Fibroblast of skin of back (primary cell): ENCODE measurements at places on chromosomes 7 and 10.
A peak's percentile ranks its signal among the peaks of the same experiment; 100 is the strongest.

DNA sequence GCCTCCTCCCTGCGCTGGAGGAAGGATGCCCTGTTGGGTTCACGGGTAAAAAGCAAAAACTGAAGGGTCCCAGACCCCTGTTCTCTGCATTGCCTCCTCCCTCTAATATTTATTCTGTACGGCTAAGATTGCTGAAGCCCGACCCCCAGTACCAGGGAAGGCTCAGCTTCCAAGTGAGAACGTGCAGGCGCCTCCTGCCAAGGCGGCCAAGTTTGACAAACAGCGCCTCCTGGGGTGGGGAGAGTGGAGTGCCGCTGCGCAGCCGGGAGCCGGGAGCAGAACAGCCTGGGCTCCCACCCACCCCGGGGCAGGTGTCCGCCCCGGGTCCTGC is 4.7 kb upstream of the EBF3 start:
- peak; percentile 43 for DNase-seq

GRCh38 chr10:62614389-62615157 is 189.9 kb upstream of the ADO start:
- DNase-seq: peak; percentile 70

DNA sequence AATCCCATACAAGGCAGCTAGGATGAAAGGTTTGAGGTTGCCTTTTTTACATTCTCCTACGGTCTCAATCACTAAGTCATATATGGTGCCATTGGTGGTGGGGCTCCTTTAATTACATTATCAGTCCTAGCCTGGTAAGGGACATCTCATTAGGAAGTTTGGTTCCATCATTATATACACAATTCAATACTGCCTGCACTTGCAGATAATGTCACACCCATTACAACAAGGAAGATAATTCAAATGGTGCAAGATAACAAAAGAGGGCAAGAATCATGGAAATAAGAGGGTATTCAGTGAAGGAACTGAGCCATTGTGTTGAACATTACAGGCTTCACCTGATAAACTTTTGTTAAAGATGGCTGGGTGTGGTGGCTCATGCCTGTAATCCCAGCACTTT is 1.7 kb upstream of the TMEM248 start:
- DNase-seq: no peak

DNA sequence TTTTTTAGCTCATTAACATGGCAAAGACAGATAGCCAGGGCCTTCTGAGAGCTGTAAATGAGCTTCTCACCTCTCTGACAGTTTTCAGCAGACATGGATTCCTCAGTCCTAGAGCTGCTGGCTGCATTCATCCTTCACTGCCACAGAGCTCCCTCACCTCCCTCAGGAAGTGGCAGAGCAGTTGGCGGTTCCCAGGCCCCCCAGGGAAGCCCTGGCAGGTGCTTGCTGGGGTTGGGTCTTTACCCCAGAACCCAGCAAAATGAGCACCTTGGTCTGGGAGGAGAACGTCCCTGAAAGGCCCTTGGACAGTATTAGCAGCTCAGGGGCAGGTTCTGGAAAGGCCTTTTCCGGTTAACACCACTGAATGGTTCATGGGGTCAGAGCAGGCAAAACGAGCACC is 288.0 kb downstream of the PTPRN2 start:
- no peak for DNase-seq

DNA sequence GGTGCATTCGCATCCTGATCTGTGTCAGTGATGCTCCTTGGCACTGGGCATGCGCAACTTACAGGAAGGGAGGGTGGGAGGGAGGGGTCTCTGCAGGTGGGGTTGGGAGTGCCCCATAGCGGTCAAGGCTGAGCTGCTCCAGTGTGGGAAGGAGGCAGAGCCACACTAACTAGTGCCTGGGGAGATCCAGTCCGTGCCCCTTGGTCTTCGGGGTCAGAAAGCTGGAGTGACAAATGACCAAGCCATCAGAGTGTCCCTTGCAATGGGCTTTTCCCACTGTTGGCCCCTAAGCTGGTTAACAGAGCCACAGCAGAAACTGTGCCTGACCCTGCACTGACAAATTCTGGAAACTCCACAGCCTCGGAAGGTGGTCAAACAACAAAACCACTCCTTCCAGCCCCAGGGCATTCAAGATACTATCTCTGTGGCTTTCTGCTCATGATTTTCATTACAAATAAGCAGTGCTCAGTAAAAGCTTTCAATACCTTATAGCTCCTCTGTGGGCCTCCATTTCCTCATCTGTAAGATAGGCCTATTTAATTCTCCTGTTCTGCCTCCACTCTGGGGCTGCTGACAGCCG is 138.1 kb upstream of the UNC5B start:
- DNase-seq: no peak

GRCh38 chr10:11899067-11899876 is 76.1 kb downstream of the PROSER2 start:
- no peak for DNase-seq

GRCh38 chr7:139916717-139917395 is 87.8 kb downstream of the TBXAS1 start:
- DNase-seq: no peak

- peak; percentile 43 for DNase-seq
These were observed 646 bp downstream of the FAM13C start for GRCh38 chr10:59361663-59362143.

DNA sequence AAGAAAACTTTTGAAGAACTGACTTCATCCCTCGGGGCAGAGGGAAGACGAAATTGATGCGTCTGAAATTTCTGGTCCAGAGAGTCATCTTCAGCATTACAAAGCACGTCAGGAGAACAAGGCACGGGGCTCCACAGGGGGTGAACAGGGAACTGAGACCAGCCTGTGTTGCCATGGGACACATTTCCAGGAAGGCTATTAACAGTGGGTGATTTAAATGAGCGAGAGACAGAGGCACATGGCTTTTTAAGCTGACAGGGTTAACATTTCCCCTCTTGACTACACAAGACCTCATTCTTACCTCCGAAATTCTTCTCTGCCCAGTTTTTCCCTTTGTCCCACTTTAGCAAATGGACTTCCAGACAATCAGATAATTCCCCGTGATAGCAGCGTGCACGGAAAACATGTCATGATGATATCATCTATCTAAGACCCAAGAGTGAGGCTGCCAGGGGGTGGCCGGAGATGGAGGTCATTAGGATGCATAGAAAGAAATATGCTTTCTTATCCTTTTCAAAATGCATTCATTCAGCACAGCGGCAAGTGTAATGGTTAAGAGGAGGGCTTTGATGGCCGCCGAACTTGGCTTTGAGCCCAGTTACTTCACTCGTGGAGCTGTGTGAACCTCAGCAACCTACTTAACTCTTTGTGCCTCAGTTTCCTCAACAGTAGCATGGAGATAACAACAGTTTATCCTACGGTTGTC is 248.0 kb downstream of the PRPF18 start:
- peak; percentile 53 for DNase-seq

DNA sequence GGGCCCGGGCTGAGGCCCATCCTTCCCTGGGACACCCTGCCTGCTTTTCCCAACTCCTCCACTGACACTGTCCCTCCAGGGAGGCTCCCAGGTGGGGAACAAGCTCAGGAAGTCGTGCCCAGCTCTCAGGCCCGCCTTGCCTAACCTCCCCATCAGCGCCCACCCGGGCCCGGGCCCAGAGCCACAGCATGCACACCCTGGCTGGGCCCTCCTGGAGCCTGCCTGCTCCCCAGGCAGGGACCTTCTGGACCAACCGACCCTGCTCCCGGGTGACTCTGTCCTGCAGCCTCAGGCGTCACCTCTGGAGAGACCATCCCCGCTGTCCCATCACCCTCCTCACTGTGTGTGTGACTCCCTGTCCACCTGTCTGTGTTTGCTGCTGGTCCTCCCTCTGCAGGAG is 1.8 kb upstream of the TMEM184A start:
- DNase-seq: no peak

DNA sequence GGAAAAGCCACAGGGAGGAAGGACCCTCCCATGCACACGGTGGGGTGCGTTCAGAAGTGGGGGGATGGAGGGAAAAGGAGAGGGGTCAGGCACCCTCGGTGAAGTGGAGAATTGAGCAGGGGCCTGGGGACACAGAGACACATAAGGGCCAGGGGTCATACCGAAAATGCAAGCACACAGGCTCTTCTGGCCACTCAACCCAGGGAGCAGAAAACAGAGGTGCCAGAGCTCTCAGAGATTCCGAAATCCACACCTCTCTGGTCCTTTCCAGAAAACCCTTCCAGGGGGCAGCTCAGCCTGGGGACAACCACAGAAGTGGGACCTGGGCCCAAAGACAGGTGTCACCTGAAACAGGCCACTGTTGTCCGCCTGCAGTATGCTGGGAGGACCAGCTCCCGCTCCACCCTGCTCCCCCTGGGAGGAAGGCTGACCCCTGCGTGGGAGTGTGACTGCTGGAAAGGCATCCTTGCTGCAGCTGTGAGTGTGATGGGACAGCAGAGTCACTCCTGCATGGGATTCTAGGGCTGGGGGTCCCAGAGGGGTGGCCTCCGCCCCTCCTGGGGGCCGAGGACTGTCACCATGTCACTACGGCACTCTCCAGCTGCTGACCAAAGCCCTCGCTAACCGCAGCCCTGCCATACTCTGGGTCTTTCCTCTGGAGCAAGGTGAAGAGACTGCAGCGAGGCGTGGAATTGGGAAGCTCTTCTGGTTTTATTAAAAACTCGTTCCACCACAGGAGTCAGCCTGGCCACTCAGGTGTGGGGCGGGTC is 63.1 kb downstream of the TMEM209 start:
- DNase-seq: no peak

GRCh38 chr10:77006836-77007511 is 630.6 kb downstream of the KCNMA1 start:
- peak; percentile 62 for DNase-seq

GRCh38 chr7:159107161-159107892 is 37.3 kb downstream of the VIPR2 start:
- DNase-seq: no peak

DNA sequence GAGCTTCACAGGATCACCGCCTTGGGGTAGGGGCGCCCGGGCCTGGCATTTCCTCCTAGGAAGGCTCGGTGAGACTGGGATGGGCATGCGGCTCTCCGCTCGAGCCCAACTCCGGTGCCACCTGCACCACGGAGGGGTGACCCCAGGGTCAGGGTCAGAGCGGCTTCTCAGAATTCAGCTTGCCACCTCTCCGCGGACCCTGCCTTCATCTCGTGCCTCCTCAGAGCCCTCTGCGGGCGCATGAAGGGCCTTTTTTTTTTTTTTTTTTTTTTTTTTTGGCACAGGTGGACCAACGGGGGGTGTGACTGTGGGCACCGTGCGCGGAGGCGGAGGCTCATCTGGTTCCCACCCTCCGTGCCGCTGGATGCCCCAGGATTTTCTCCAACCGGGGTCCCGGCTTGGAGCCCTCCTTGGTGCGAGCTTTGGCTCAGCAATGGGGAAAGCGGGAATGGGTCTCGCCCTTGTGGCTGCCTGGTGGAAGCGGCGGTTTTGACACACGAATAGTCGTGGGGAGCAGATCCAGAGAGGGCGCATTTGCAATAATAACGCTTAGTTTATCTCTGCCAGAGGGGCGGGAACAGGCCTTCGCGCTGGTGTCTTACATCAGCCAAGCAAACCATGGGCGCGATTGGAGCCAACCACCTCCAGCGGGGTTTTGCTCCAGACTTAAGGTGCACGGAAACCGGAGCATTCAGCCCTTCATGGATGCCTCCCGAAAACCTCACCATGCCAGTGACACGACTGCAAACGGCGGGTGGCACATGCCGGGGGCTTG is 5.0 kb upstream of the TNRC18 start:
- DNase-seq: peak; percentile 89

DNA sequence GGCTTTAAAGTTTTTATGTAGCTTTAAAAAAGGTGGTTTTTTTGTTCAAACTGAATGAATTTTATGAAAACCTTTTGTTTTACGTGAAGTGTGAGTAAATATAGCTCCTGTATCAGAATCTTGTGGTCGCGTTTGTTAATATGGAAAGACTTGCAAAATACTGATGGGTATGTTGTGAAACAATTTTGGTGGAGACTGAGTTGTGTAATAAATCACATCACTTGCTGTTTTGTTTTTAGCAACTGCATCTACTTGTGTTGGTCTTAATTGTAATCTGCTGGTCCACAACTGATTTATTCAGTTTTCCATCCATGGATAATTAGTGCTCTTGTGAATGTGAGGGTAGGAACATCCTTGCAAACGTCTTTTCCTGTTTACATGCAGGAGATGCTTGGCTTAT is 10.5 kb downstream of the PLXDC2 start:
- DNase-seq: no peak

DNA sequence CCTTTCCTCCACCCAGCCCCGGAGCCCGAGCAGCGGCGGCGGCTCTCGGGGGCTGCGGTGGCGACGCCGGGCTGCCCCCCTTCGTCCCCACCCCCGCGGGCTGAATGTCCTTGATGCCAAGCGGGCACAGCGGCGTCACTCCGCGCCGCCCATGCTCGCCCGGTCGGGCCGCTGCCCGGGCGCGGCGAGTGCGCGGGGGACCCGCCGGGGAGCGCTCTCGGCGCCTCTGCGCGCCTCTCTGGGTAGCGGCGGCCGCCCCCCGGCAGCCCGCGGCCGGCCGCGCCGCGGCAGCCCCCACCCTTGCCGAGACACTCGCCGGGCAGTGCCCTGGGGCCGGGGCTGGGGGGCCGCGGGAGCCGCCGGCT is 433 bp upstream of the PLXNA4 start:
- no peak for DNase-seq

DNA sequence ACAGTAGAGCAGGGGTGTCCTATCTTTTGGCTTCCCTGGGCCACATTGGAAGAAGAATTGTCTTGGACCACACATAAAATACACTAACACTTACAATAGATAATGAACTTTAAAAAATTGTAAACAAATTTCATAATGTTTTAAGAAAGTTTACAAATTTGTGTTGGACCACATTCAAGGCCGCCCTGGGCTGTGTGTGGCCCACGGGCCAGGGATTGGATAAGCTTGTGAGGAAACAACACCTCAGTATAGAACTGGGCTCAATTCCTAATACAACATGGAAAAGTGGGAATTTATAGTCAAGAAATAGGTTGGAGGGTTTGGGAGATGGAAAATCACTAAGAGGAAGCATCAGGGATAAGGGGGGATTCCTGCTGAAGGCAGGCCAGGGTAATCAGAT is 17.7 kb downstream of the ZNF277 start:
- DNase-seq: no peak

GRCh38 chr7:137949416-137950262 is 52.2 kb downstream of the CREB3L2 start:
- no peak for DNase-seq

- no peak for DNase-seq
These were observed 61.9 kb upstream of the OPN4 start for GRCh38 chr10:86592413-86592812.
